ENCODE measurements at places on chromosomes 6 and 20.

- DNase-seq: no peak
Measured at GRCh38 chr6:23036406-23036983, 467.1 kb downstream of the HDGFL1 start.

- no peak for DNase-seq
Measured at GRCh38 chr6:77292564-77293546, 170.4 kb downstream of the HTR1B start.

- no peak for DNase-seq
Measured at GRCh38 chr20:53133125-53133524, 161.0 kb downstream of the TSHZ2 start.

DNA sequence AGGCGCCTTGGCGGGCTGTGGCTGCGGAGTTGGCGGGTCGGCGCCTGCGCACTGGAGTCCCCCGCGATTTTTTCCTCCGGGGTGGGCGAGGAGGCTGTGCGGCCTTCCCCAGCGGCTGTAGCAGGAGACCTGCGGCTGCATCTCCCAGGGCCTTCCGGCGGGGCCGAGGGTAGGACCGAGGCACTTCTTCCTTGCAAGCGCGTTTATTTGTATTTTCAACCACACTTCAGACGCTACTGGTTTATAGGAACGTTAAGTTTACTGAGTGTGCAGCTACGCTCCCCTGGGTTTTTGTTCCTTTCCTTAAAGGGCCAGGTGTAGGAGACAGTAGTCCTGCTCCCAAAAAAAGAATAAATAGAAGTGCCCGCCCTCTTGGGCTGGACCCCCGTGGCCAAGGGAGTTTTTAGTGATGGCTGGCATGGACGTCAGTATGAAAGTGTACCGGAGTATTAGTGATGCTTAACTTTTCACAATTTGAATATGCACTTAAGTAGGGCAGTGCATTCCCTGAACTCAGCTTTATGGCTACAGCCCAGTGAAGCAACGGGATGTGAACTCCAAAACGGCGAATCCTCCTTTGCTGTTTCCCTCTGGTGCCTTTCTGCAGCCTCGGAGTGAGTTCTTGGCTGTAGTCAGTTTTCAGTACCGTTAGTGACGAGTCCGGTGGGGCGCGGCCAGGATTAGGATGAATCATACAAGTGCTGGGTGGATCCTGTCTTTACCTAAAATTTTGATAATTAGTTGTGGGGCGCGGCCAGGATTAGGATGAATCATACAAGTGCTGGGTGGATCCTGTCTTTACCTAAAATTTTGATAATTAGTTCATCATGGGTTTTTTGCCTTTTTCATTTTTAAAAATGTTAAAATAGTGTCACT, 1.0 kb upstream of the FBXO5 start:
- peak; percentile 92 for DNase-seq

- no peak for DNase-seq
Measured at GRCh38 chr6:78995946-78996345, 82.1 kb downstream of the PHIP start.
